ENCODE measurements at places on chromosomes 12 and 14.

DNA sequence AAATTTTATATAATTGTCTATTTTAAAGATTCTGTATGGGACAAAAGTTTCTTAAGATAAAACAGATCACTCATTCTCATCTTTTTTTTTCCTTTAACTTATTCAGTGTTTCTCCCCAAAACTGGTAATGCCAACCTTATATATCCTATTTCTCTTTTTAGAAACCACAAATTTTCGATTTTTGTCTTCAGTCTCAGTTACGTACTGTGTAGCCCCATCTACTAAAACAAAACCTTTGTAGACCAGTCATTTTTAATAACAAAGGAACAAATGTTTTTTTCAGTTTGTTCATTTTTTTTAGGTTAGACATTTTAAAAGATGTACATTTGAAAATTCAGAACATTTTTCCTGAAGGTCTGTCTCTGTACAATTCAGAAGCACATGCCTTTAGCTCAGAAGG, 18.2 kb downstream of the PNMA1 start:
- DNase-seq = no peak

- no peak for DNase-seq
Observed at GRCh38 chr12:9708853-9709252, 24.0 kb downstream of the CLECL1 start.

- no peak for DNase-seq
Observed at GRCh38 chr14:89399157-89399556, 17.9 kb downstream of the FOXN3 start.

GRCh38 chr14:21268617-21269251, 508 bp downstream of the HNRNPC start:
- no peak for DNase-seq

GRCh38 chr14:78848234-78848820, 678.2 kb downstream of the NRXN3 start:
- DNase-seq = no peak

DNA sequence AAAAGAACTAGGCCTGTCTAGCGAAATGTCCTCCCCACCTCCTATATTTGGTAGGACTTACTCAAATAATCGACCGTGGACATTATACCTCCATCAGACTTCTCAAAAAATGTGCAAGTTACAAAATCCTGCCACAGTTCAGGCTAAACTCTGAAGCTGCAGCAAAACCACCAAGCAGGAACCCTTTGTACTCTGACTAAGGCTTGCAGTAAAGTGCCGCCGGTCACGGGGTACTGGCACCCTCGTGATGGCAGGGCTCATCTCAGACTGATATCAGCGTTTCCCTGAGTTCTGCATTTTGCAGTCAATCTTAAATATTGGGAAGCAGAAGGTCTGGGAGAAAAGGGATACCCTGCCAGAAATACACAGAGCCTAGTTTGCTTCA, 17.1 kb downstream of the SLC11A2 start:
- no peak for DNase-seq

DNA sequence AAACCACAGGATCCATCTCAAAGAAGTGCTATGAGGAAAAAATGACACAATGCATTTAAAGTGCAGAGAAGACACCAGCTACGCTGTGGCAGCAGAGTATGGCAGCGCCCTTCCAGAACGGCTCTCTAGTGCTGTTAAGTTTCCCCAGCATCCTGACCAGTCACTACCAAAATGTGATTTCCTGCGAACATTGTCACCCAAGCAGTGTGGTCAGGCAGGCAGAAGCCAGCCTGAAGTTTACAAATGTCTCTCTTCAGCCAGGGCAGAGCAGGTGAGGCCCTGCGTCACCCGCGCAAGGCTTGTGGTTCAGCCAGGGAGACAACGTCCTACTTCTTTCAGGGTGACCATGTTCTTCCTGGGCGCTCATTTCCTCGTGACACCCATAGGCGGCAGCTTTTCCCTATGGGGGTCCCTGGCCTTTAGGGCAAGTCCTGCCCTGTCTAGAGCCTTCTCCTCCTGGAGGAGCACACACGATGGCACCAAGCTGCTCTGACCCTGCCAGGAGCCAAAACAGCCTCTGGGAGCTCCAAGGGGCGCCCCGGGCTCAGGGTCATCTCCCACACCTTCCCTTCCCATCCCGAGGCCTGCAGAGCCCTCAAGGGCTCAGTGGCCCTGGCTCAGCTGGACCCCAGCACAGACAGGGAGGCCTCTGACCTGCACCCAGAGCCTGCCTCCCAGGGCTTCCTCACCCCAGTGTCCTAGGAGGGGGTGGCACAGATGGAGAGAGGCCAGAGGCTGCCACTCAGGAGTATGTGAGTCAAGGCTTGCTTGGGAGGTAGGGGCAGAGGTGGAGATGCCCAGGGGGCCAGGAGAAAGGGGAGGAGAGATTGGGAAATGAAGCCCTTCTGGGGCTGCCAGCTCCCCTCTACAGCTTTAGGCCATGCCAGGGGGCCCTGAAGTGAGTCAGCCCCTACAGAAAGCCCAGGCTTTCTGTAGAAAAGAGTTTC, 41.9 kb downstream of the PSMA6 start:
- no peak for DNase-seq

GRCh38 chr12:54032086-54032619, 697 bp upstream of the HOXC5 start:
- no peak for DNase-seq

DNA sequence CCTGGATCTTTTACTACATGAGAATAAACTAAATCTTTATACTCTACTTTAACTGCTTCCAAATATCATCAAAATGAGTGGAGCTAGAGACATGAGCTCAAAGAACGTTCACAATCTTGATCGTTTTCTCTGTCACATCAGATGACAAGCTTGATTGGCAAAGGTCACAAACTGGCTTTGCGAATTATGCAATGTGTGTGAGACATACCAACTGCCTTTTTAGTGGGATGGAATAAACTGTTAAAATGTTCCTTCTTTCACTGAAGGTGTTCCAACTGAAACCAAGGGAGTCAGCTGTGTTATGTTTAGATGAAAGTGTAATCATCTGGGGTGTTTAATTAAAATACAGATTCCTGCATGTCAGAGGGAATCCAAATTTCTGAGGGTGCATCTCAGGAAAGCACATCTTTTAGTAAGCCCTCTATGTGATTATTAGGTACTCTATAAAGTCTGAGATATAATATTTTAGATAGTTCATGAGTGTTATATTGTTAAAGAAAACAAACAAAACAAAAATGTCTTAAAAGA, 21.9 kb downstream of the KITLG start:
- no peak for DNase-seq

- DNase-seq = no peak
Observed at GRCh38 chr14:100031506-100032281, 33.5 kb upstream of the EVL start.

GRCh38 chr12:99334285-99335056, 313.1 kb upstream of the GARIN6 start:
- DNase-seq = no peak

DNA sequence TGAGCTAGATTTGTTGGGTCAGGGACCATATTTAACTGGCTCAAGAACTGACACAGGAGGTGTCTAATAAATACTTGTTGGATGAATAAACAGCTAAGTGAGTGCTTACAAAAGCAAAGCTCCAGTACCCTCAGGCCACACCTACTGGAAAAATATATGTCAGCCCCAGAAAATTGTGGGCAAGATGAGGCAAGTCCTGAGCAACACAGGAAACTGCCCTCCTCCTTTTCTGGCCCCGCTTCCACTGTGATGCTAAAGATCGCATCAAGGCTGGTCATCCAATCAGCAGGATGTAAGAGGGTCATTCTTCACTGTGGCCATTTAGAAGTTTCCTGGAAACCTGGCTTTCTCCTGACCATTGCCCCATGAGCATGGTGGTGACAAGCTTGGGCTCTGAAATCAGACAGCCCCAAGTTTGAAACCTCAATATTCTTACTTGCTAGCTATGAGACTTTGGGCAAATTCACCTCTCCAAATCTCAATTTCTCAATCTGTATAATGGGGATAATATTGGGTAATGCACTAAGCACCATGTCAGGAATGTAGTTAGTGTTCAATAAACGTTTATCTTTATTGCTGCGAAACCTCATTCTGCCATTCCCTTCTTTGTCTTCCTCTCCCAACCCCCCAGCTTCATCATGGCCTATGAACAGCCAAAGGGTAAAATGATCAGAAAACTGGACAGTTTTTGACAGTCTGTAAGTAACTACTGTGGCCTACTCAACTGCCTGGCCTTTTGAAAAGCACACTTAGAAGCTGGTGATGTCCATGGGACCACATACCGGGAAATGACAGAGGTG, 139.3 kb upstream of the PZP start:
- no peak for DNase-seq

GRCh38 chr12:23906329-23906728, 43.1 kb downstream of the SOX5 start:
- DNase-seq = no peak

DNA sequence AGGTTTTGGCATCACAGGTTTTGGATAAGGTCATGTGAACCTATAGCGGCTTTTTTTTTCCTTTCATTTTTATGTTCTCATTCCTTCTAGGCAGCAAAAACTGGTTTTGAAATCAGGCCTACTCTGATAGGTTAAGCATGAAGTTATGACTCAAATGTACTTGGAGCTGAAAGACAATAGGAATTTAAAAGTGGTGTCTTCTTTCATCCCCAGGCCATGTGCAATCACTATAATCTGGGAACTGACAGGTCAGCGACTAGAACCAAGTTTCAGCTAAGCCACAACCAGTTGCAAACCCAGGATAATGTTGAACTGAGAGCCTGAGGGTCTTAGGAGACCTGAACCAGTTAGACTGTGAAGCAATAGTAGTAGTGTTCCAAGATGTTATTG, 74.3 kb downstream of the ANO6 start:
- no peak for DNase-seq

- no peak for DNase-seq
Observed at GRCh38 chr12:132158677-132159554, 14.7 kb downstream of the NOC4L start.

GRCh38 chr12:55829967-55830600, 697 bp upstream of the DNAJC14 start:
- DNase-seq = no peak

- no peak for DNase-seq
Observed at GRCh38 chr12:563787-564298, 99.4 kb downstream of the NINJ2 start.

- no peak for DNase-seq
Observed at GRCh38 chr14:69615121-69615495, 3.7 kb downstream of the SUSD6 start.

GRCh38 chr12:119615518-119616475, 22.2 kb downstream of the TMEM233 start:
- DNase-seq = no peak

All from stimulated activated CD4-positive, alpha-beta T cell treated with anti-CD3 and anti-CD28 coated beads, Interleukin-15, amount 100 ng/mL, for 1 hour (primary cell).